ENCODE measurements at places on chromosomes 1 and 21. TPM values are rescaled to one million over a fixed set of nuclear protein-coding genes. Genes with fewer than 3 reads are reported as not detected.

The COL11A1 gene
- 2.0 TPM for total RNA-seq

The CYP2J2 gene
- total RNA-seq = 0.07 TPM

The MSH4 gene
- total RNA-seq = not detected

The NTNG1 gene
- total RNA-seq = not detected

The FABP3 gene
- not detected for total RNA-seq

The GJB5 gene
- 0.10 TPM for total RNA-seq

The NR1I3 gene
- 0.15 TPM for total RNA-seq

The NR0B2 gene
- not detected for total RNA-seq

The TMEM61 gene
- total RNA-seq = 0.33 TPM

The CYYR1 gene
- total RNA-seq = not detected

The TMEM240 gene
- total RNA-seq = 0.45 TPM

The GNAT2 gene
- not detected for total RNA-seq

The FAM72B gene
- total RNA-seq = 7.1 TPM

The RHD gene
- total RNA-seq = not detected

The CHIA gene
- not detected for total RNA-seq

The MAN1C1 gene
- 0.20 TPM for total RNA-seq

The CHRNB2 gene
- total RNA-seq = 0.49 TPM

The DBT gene
- total RNA-seq = 4.1 TPM

The RNF223 gene
- total RNA-seq = 0.38 TPM

The SGIP1 gene
- not detected for total RNA-seq

The SPATA17 gene
- 2.8 TPM for total RNA-seq

The CFHR4 gene
- total RNA-seq = not detected

The TSTD1 gene
- total RNA-seq = 0.38 TPM

The CLIC6 gene
- total RNA-seq = 0.07 TPM
